SIG-M5 (cell line): ENCODE measurements at places on chromosomes 7 and 10.

DNA sequence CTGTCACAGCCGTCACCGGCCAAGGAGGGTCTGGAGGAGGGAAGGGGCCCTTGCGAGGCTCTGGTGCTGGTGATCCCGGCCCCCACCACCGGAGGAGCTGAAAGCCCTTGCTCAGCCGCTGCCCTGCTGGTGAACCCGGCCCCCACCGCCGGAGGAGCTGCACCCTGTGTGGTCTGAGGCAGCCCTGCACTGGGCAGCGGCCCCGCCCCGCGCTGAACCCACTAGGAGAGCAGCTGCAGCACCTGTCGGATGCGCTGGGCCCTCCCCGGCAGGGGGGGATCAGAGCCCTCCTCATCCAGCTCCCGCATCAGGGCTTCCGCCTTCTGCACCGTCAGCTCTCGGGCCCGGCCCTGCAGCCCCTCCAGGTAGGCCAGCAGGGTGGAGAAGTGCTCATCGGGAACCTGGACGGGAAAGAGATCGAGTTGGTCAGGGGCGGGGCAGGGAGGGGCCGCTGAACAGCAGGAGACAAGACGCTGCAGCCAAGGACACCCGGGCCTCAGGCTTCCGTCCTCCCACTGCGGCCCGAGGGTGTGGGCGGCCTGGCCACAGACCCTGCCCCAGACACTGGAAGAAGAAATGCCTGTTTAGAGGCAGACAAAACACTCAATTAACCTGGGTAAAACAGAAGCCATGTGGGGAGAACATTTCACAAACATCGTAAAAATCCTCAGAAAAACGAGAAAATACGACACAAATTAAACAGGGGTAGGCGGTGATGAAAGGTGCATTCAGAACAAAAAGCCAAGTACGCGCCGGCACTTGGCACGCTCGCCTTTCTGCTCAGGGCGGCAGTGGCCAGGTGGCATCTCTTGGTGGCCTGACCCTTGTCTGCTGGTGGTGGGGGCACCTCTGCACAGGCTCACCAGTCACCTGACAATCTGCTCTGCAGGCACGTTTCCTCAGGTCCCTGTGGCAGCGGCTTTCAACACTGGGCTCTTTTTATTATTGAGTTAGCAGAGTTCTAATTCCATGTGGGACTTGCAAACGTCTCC is 14.7 kb downstream of the CYP2W1 start:
- no peak for DNase-seq

GRCh38 chr10:47041396-47042198 is 130.4 kb downstream of the PTPN20 start:
- DNase-seq, result no peak

DNA sequence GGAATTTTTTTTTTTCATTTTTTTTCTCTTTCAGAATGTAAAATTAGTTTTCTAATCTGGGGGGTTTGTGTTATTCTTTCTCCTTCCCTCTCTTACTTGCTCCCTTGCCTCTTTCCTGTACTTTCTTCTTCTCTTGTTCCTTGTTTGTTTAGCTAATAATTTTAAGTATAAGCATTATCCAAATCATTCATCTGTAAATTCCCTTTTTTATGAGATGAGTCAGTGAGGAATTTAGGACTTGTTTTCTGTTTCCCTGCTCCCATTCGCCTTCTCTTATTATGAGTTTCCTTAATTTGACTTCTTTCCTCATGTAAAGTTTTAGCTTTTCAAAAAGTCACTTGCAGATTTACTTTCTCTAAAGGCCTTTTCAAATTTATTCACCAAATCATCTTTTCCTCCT is 154.6 kb upstream of the ETV1 start:
- no peak for DNase-seq

- DNase-seq, result no peak
Observed at GRCh38 chr10:50618624-50619023, 5.1 kb downstream of the SGMS1 start.

- DNase-seq, result no peak
Observed at GRCh38 chr10:114304017-114304570, 65.0 kb downstream of the VWA2 start.

- DNase-seq, result no peak
Observed at GRCh38 chr7:20236043-20236442, 18.9 kb upstream of the MACC1 start.

GRCh38 chr10:11302181-11302580 is 284.5 kb downstream of the CELF2 start:
- DNase-seq, result no peak

- DNase-seq, result no peak
Observed at GRCh38 chr10:124508070-124508667, 46.5 kb downstream of the LHPP start.

DNA sequence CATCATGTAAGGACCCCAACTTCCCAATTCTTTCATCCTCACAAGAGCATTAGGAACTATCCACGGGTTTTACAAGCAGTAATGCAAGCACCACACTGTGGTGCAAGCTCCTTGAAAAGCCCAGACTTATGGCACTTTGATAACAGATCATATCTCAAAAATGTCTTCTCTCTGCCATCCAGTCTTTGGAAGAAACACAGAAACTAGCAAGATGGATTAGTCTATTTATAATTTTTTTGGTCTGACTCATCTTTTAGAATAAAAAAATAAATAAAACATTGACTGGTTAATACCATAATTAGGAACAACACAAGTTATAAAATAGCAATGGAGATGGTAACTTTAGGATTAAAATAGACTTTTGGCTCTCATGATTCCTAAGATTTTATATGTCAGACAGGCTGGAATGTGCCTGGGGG is 49.0 kb upstream of the CALD1 start:
- DNase-seq, result no peak

DNA sequence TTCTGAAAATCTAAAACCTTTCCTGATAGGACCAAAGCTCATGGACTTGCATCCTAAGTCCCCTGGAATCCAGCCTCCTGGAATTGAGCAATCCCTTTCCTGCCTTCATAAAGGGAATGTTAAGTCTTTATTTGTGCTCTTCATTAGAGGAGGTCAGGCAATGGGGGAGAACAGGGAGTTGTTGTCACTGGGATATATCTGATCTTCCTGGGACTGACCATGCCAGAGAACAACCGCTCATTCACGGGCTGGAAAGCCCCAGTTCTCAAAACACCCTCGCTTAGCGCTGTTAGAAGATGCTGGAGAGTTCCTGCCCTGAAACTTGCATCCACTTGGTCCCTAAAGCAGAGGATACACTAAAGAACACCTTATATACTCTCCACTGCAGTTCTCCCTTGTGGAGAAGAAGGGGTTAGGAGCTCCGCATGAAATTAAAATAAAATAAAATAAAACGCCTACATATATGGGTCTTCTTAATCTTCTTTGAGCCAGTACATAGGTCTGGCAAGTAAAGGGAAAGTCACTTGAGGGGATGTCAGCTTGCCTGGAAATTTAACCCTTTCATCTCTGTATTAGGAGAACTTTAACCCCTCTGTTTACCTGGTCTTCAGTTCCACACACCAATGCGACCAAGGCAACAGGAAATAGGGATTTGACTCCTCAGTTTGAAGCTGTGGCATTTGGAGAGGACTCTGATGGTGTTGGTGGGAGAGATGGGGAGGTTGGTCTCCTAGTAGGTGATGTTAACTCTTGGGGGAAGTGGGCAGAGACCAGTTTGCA is 1.2 kb downstream of the SORCS1 start:
- DNase-seq, result no peak

DNA sequence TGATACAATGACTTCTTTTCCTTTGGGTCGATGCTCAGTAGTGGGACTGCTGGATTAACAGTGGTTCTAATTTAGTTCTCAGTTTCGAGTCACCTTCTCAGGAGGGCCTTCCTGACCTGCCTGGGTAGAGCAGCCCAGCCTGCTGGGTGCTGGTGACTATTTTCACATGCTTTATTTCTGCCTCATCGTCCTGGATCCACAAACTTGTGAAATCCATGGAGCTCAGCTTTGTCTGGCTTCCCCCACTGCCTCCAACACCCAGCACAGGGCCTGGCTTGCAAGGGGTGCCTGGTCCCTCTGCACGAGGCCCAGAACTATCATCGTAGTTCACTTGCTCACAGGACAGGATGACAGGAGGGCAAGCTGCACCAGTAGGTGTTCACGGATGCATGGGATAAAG is 46.9 kb downstream of the SPOCK2 start:
- DNase-seq, result no peak

DNA sequence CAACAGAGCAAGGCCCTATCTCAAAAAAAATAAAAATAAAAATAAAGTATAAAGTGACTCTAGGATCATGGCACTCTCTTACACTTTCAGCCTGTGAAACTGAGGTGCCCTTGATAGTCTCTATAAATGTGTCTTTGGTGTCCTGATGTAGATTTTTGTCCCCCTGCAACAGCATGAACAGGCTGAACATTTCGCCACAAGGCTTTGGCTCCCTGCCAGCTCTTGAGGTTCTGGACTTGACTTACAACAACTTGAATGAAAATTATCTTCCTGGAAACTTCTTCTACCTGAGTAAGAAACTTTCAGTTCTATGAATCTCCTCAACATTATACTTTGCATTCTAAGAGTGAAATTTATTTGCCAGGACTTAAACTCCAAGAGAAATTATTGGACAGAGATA is 48.1 kb upstream of the BMS1 start:
- no peak for DNase-seq

GRCh38 chr10:97714401-97715258 is 1.1 kb downstream of the MARVELD1 start:
- DNase-seq, result peak; percentile 54

DNA sequence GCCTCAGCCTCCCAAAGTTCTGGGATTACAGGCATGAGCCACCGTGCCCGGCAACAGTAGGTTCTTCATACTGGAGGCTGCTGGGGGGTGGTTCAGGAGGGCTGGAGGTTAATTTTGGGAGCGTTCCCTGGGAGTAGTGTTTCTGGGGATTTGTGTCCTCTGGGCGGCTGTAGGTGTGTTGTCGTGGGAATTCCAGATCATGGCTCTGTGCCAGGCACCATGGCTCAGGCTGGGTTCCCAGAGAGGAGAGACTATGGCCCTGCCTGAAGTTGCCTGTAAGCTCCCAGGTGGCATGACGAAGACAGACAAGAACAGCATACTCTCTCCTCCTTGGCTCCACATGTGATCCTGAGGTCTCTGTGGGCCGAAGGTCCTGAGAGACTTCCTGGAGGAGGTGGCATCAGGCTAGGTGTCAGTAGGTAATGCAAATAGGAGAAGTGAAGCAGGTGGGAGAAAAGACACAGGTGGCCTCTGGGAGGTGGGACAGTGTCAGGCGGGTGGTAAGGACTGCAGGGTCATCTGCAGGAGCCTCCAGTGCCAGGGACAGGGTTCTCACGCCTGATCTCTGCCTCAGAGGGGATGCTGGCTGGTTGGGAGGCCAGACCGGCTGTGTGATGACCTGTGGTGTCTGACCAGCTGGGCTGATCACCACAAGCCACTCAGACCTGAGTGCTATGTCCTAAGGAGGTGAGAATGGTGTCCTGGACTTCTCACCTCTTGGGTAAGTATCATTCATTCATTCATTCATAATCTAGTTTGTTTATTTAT is 18.7 kb downstream of the CLIP2 start:
- DNase-seq, result no peak

- DNase-seq, result no peak
Observed at GRCh38 chr10:60654813-60655464, 123.3 kb upstream of the CDK1 start.

DNA sequence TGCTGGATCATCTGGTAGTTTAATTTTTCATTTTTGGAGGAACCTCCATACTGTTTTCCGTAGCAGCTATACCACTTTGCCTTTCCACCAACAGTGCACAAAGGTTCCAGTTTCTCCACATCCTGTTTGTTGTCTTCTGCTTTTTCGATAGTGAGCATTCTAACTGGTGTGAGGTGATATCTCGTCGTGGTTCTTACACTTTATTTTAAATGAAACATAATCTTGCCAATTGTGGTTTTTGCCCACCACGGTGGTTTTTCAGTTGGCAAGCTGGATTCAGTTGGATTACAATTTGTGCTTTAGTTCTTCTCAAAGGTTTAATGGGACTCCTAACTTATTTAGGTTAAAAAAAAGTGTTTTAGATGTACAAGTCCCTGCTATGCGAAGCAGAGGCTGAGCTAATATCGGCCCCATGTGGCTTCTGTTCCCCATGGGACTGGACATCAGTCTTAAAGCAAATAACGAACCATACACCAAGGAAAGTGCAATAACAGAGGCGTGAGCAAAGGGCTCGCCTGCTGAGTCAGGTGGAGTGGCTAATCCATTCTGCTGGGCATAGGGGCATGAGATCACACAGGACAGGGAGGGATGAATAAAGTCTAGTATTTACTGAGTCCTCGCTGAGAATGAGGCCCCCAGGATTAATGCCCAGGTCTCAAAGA is 153.6 kb downstream of the AOAH start:
- DNase-seq, result no peak

DNA sequence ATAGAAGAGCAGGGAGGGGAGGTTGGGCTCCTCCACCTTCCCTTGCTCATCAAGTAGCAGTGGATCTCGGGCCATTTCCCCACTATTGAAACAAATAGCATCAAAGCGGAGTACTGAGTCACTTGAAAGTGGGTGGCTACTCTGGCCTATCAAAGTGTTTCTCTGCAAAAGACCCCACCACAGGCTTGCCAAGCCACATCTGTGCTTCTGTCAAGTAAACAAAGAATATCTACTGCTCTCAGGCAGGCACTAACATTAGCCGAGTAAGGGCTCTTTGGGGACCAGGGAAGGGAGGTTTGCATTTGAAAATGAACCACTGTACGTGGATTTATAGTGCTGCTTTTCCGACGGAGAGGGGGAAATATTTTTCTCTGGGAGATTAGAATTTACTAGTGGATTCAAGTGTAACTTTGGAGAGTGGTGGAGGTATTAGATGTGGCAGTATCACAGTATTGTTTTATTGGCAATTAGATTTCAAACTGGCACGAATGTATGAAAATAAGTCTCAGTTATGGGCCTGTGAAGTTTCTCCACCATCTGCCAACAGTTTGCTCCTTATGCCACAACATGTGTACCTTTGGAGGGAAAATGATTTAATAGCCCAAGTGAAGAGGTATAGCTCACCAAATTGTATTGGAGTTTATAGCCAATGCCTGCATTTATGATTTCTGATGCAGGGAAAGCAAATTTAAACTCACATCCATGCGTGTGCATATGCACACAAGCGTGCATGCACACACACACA is 97.5 kb downstream of the RPS24 start:
- no peak for DNase-seq

- DNase-seq, result no peak
Observed at GRCh38 chr7:148911626-148912025, 27.5 kb upstream of the EZH2 start.

GRCh38 chr10:112750427-112751167 is 199.4 kb upstream of the TCF7L2 start:
- no peak for DNase-seq

- no peak for DNase-seq
Observed at GRCh38 chr7:33873518-33873917, 31.8 kb upstream of the BMPER start.

- DNase-seq, result no peak
Observed at GRCh38 chr10:43024524-43024923, 52.3 kb upstream of the RET start.

GRCh38 chr7:121140790-121141189 is 152.3 kb downstream of the CPED1 start:
- no peak for DNase-seq

GRCh38 chr10:71211775-71212317 is 524 bp upstream of the UNC5B start:
- no peak for DNase-seq
